RCC 7860 (cell line): ENCODE measurements at places on chromosomes 6 and 20.
A peak's percentile ranks its signal among the peaks of the same experiment; 100 is the strongest.

GRCh38 chr6:151553416-151554165 is 59.8 kb downstream of the CCDC170 start:
- DNase-seq, result no peak

GRCh38 chr6:93581371-93581770 is 162.0 kb upstream of the EPHA7 start:
- DNase-seq, result no peak

DNA sequence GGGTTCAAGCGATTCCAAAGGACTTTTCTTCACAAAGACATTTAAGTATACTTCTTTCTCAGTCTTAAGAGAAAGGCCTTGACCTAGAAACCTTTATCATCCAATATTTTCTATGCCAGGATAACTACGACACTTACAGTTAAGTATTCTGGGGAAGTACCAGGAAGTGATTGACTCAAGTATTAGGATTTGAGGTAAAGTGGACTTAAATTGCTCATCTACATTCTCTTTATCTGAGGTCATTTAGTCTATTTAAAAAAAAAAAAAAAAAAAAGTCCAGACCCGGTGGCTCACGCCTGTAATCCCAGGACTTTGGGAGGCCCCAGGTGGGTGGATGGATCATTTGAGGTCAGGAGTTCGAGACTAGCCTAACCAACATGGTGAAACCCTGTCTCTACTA is 114.7 kb downstream of the ZFAND3 start:
- DNase-seq, result peak; percentile 29

- no peak for DNase-seq
Measured at GRCh38 chr6:130457605-130458004, 91.8 kb downstream of the TMEM200A start.

- DNase-seq, result no peak
Measured at GRCh38 chr6:99573980-99574617, 5.6 kb upstream of the CCNC start.

- DNase-seq, result peak; percentile 86
Measured at GRCh38 chr6:42766163-42766670, 15.6 kb upstream of the BICRAL start.

- no peak for DNase-seq
Measured at GRCh38 chr6:106572436-106572835, 56.9 kb downstream of the RTN4IP1 start.

DNA sequence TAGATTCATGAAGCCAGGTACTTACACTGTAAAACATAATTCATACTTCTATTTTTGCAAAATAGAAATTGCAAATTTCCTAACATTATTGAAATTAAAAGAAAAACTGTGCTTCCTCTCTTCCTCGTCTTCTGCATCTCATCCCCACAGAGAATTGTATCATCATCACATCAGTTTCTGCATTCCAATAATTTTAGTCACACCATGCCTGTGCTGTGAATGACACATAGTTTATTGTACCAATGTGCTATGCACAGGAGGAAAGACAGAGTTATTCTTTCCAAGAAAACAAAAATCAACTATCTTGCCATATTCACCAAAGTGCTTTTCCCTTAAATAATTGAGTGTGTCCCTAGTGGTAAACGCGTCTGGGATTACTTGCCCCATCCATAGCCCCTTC is 38.1 kb upstream of the FAM135A start:
- peak; percentile 68 for DNase-seq

GRCh38 chr6:4581468-4582385 is 194.5 kb upstream of the CDYL start:
- no peak for DNase-seq

GRCh38 chr6:136486357-136486756 is 63.9 kb downstream of the MAP7 start:
- no peak for DNase-seq

- no peak for DNase-seq
Measured at GRCh38 chr6:101199441-101199840, 194.1 kb upstream of the GRIK2 start.

- no peak for DNase-seq
Measured at GRCh38 chr6:88843040-88843439, 120.4 kb downstream of the RNGTT start.

GRCh38 chr20:23655491-23656211 is 17.9 kb upstream of the CST3 start:
- no peak for DNase-seq

DNA sequence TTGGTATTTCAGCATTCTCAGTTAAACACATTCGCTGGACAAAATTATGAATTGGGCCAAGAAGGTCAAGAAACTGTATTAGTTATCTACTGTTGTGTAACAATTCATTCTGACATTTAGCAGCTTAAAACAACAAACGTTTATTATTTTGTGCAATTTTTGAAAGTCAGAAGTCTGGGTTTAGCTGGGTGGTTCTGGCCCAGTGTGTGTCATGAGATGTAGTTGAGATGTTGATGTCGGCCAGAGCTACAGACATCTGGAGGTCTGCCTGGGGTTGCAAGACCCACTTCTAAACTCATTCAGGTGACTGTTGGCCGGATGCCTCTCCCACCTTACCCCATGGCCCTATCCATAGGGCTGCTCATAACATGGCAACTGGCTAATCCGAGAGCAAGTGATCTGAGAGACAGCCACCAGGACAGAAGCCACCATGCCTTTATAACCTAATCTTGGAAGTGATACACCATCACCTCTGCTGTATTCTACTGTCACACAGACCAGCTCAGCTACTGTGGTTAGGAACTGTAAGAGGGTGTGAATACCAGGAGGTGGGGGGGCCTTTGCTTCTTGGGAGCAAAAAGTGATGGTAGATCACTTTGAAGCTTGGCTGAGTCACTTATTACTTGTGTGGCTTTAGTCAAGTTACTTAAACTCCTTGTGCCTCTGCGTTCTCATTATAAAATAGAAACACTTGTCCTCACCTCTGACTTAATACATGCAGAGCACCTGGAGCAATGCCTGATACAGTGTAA is 217.0 kb upstream of the MYLIP start:
- no peak for DNase-seq

GRCh38 chr6:139308286-139308916 is 16.6 kb upstream of the TXLNB start:
- DNase-seq, result no peak

- DNase-seq, result no peak
Measured at GRCh38 chr6:138795809-138796603, at the start of gene ECT2L. TSS of gene ECT2L (plus strand) at chr6:138796087. CDS start at chr6:138813275, 17,188 bp downstream.

DNA sequence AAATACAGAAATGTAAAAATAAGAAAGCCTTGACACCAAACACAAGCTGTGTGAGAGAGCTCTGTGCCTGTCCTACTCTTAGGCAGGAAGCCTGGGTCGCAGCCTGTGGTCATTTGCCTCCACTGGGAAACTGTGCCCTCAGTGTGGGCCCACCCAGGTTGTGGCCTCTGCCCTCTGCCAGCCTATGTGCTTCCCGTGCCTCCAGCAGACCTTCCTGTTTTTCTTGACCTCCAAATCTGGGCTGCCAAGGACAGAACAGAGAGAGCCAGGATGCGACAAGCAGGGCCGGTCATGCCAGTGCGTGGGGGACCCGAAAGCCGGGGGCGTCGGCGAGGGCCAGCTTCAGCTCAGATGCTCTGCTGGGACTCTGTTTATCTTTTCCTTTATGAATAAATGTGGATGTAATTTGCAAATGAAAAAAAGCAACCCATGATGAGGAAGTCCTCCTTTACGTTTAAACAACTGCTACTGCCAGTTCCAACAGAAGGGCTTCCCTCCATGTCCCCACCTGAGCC is 189.2 kb upstream of the EXOC2 start:
- DNase-seq, result no peak

DNA sequence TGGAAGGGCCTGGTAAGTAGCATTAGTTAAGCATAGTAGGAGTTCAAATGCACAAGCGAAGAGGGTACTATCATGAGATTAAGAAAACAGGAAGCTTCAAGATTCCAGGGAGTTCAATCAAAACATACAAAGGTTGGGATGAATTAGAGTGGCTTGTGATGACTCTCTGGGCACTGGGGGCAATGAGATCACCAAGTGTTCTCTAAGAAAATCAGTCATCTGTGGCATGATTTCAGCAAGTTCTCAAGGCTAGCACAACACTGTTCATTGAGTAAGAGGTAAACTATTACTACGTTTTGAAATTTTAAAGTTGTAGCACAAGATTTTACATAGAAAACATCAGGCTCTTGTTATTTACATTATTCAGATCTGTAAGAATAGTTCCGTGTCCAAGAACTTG is 139.7 kb upstream of the FLRT3 start:
- DNase-seq, result peak; percentile 75

DNA sequence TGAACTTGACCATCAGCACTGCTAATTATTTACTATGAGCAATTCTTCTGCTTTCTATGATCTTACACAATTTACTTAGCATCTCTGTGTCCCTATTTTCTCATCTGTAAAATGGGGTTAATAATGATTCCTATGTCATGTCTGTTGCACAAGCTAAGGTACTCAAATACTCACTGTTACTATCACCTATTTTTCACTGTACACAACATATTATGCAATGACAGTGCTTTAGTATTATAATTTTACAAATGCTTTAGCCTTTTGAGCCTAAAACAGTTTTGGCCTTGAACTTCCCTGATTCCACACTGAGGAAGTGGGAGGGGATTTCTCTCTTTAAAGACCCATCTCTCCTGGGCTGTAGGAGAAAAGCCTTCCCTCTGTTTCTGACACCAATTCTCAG is 36.9 kb upstream of the THEMIS start:
- no peak for DNase-seq

DNA sequence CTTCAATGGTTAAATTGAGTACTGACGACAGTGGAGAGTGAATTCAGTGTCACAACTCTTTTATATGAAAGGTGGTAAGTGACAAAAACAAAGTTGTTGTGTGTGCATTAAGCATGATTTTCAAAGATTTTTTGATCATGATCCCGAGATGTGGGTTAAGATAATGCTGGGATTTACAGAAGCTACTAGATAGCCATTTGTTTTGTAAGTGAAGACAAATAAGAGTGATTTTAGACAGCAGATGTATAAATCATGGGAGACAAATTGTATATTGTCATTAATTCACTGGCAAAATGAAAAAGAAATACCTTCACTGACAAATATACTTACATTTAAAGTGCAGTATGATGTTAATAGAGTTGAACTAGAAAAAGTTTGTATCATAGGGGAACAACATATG is 6.1 kb downstream of the ADGRB3 start:
- DNase-seq, result no peak

- DNase-seq, result no peak
Measured at GRCh38 chr6:126100386-126100785, 114.0 kb downstream of the TRMT11 start.

DNA sequence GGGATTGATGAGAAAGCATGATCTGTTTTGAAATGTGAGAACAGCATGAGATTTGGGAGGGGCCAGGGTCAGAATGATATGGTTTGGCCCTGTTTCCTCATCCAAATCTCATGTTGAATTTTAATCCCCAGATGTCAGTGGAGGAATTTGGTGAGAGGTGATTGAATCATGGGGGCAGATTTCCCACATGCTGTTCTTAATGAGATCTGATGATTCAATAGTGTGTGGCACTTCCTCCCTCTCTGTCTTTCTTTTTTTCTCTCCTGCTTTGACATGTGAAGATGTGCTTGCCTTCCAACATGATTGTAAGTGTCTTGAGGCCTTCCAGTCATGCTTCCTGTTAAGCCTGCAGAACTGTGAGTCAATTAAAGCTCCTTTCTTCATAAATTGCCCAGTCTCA is 1060.3 kb upstream of the CITED2 start:
- peak; percentile 17 for DNase-seq

GRCh38 chr6:11430036-11430435 is 107.5 kb upstream of the TMEM170B start:
- peak; percentile 86 for DNase-seq

GRCh38 chr6:75143191-75143590 is 62.7 kb downstream of the COL12A1 start:
- DNase-seq, result no peak

GRCh38 chr6:121645100-121645745 is 209.8 kb downstream of the GJA1 start:
- peak; percentile 9 for DNase-seq

DNA sequence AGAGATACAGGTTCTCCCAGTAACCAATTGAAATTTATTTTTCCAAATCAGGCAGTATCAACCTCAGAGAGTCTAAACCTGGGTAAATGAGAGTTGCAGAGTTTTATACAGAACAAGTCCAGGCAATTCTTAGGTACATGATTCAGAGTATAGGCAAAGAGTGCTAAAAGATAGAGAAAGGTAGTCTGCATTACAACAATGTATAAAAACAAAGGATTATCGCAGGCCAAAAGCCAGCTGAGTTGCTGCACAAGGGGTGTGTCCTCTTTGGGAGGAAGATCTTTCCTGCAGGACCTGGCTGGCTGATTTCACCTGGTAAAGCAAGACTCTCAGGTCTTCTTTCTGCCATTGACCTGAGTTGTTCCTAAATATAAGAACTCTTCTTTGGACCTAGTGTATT is 48.9 kb upstream of the ECHDC1 start:
- DNase-seq, result no peak

DNA sequence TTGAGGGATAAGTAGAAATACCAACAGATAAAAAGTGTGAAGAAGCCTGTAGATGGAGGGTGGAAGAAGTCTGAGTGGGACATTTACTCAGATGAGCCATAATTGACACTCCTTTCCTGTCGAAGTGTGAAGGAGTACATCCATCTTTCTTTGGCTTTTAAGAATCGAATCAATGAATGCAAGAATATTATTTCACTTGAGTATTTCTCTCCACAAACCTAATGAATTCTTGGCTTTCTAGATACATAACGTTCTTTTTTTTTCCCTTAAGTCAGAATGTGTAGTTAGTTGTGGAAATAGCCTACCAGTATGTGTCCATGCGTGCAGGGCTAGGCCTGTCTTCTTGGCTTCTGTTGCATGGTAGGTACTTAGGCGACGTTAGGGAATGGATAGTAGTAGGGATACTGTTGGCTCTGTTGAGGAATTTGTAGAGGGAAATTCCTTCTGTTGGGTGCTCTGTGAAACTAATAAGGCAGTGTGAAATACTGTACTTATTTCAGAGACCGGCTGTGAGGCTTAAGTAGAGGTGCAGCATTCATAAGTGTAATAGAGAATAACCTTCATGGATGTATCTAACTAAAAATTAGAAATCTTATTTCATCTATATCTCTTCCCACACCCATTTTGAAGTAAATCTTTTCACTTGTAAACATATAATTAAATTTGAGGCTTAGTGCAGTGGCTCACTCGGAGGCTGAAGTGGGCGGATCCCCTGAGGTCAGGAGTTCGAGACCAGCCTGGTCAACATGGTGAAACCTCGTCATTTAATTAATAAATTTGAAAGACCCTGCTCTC is 1.5 kb downstream of the RPS18 start:
- DNase-seq, result no peak

- DNase-seq, result peak; percentile 9
Measured at GRCh38 chr6:149723771-149724417, 6.0 kb upstream of the LATS1 start.
